NCI-H1092 treated with DMSO at 0.1 percent for 48 hours (cell line): ENCODE measurements at places on chromosomes 3 and 15.

- DNase-seq, result no peak
Measured at GRCh38 chr3:125317761-125318160, 57.4 kb downstream of the ZNF148 start.

GRCh38 chr3:30871720-30872119 is 22.7 kb downstream of the GADL1 start:
- no peak for DNase-seq

DNA sequence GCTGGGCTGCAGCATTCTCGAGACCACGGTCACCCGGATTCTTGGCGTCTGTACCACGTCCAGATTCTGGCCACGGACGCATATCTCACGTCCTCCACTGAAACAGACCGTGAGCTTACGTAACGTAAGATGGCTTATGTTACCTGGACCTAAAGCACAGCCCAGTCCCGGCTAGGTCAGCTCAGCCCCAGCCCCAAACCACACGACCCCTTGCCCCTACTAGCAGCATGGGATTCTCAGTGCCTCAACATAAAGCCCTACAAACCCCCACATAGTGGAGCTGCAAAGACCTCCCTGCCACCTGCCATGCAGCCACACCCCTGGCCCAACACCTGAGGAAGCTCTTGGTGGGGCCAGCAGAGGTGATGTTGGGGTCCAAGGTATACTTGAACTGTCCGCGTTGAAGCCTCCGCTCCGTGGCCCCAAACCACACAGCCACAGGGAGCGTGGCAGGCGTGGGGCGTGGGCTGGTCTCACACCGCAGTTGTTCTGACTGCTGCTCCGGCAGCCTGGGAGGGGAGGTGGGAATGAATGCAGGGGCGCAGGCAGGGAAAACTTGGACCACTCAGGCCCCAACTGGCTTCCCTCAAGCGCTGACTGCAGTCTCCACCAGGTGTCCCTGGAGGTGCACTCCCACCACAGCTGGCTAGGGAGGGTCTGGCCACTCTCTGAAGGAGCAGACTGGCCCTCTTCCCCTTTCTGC is 14.5 kb downstream of the PLXNB1 start:
- no peak for DNase-seq

- no peak for DNase-seq
Measured at GRCh38 chr3:15310491-15311370, 21.7 kb downstream of the SH3BP5 start.

DNA sequence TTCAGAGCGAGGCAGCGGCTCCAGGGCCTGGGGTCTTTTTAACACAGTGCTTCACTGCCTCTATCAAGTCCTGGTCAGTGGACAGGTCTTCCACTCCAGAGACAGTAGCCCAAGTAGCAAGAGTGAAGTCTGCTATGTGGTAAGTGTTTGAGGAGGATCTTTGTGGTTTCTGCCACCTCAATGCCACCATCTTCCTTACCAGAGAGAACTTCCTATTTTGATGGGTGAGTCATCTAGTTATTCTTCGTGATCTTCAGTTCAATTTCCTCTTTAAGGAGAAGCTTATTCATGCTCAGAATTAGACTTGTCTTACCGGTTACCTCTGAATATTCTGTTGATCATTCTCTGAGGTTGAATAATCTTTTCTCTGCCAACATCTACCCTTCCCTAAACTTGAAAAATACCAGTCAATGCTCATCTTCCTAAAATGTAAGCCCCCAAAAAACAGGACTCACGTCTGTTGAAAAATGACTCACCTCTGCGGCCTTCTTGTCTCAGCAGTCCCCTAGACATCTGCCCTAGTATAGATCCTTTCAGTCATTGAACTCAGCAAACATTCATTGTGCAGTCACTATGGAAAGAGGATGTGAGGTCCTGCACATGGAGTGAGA is 32.2 kb upstream of the BCL6 start:
- no peak for DNase-seq

GRCh38 chr3:190070622-190071347 is 49.9 kb downstream of the P3H2 start:
- no peak for DNase-seq

GRCh38 chr3:30550246-30550645 is 56.2 kb upstream of the TGFBR2 start:
- no peak for DNase-seq

DNA sequence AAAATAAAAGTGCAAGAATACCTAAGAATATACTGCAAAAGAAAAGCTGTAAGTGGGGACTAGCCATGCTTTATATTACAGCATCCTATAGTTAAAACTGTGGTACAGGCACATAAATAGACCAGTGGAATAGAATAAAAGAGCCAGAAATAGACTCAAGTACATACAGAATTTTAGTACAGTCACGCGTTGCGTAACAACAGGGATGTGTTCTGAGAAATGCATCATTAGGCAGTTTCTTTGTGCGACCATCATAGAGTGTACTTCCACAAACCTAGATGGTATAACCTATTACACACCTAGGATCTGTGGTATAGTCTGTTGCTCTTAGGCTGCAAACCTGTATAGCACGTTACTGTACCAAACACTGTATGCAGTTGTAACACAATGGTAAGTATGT is 61.8 kb downstream of the PCCB start:
- no peak for DNase-seq

DNA sequence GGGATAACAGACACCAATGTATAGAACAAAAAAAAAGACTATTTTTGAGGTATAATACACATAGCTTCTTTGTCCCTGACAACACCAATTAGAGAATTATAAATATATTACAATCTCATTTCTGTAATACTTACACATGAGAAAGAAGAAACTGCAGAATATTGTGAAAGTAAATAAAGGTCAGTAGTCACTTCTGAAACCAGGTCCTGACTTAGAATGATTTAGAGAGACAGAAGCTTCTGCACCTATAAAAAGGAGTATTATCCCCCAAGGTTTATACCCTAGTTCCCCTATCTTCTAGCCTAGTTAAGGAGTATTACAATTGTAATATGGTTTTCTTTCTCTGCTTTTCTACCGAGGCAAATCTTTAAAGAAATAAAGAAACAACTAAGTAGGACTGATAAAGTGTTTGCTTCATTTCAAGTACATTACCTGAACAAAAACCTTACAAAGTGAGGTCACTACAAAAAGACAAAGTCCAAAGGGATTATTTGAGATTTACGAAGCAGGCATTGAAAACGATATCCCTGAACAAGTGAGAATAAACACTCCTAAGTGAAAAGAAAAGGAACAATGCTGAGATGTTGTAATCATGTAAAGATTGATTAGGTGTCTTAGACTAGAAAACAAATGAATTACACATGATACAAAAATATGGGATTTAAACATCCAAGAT is 103.0 kb downstream of the GBE1 start:
- DNase-seq, result no peak

GRCh38 chr3:125715651-125716050 is 120.4 kb upstream of the OSBPL11 start:
- DNase-seq, result no peak

GRCh38 chr3:125207949-125208568 is 4.5 kb downstream of the SLC12A8 start:
- no peak for DNase-seq

DNA sequence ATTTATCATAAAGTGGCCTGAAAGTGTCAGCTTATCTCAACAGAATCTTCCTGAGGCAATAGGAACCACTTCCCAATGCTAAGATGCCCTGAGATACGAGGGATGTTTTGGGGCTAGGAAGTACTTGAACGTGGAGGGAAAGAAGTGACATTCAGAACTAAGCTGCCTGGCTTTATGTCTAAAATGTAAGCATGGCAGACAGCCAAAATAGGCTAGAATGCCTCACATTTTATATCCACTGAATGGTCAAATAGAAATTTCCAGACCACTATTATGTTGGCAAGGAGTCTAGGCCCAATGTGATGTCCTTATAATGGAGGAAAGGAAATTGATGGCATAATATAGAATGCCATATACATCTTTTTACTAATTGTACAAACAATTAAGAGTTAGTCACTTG is 154.9 kb downstream of the PEX5L start:
- DNase-seq, result no peak

- DNase-seq, result no peak
Measured at GRCh38 chr15:92011611-92012367, 158.3 kb downstream of the SLCO3A1 start.

GRCh38 chr3:197308591-197308990 is 10.2 kb upstream of the DLG1 start:
- DNase-seq, result no peak

- DNase-seq, result no peak
Measured at GRCh38 chr3:84692261-84692660, 266.5 kb upstream of the CADM2 start.

- no peak for DNase-seq
Measured at GRCh38 chr15:62922514-62922913, 120.0 kb upstream of the TPM1 start.

GRCh38 chr15:86273309-86273708 is 193.6 kb downstream of the AGBL1 start:
- DNase-seq, result no peak

DNA sequence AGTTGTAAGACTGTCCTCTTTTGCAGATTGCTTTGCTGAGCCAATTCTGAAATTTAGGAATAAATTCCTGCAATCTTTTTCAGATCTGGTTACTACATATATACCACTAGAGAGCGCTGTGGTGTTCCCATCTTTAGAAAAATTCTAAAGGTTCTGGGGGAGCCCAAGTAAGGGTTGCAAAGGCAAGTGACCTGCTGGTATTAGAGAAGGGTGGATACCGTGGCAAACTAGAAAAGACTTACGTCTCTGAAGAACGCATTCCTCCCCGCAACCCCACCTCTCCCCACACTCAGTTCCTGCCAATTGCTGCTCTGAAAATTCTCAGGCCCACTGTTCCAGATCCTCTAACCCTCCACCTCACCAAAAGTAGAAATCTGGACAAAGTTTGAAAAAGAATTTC is 48.5 kb downstream of the EFHB start:
- peak; percentile 6 for DNase-seq

- peak; percentile 56 for DNase-seq
Measured at GRCh38 chr15:62360332-62361097, 195.4 kb upstream of the C2CD4B start.

GRCh38 chr3:56960234-56960917 is 100.1 kb upstream of the SPATA12 start:
- no peak for DNase-seq

GRCh38 chr15:31392761-31393401 is 66.2 kb downstream of the KLF13 start:
- DNase-seq, result peak; percentile 13

DNA sequence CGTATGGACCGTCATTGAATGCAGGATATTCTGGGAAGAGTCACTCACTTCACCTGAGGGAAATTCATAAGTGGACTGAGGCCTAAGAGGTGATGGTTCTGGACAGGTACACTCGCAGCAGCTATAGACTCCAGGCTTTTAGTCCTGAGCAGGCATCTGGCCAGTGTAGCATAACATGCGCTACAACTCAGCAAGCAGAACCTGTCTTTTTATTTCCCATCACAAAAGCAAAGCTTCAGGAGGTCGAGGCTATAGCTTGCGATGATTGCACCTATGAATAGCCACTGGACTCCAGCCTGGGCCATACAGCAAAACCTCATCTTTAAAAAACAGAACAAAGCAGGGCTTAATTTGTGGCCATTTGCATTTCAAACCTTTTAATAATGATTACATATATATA is 185.8 kb downstream of the KCNH8 start:
- no peak for DNase-seq

- no peak for DNase-seq
Measured at GRCh38 chr15:25700916-25701315, 162.2 kb downstream of the ATP10A start.

GRCh38 chr3:85576091-85576690 is 617.4 kb downstream of the CADM2 start:
- peak; percentile 70 for DNase-seq

DNA sequence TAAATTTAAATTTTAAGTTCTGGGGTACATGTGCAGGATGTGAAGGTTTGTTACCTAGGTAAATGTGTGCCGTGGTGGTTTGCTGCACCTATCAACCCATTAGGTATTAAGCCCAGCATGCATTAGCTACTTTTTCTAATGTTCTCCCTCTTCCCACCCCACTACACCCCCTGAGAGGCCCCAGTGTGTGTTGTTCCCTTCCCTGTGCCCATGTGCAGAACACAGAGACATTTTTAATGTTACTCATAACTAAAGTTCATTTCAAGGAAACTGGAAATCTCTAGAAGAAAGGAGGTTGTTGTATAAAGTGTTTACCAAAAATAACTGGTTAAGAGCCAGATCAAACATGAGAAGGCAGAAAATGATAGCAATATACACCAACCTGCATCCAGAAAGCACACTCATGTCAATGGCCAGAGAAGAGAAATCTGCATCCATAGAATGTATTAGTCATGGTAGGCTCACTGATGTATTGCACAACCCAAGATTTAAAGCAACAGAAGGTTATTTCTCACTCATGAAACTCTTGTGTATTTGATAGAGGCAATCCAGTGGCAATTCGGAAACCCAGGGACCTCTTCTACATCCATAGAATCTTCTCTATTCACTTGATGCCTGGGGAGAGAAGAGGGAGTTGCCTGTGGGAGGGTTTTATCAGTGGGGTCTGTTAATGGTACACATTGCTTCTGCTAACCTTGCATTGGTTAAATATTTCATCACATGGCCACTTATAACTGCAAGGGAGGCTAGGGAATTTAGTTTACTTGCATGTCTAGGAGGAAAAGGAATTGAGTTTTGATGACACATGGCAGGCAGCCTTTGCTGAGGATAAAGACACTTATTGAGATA is 321.9 kb upstream of the RASGRP1 start:
- DNase-seq, result no peak

- no peak for DNase-seq
Measured at GRCh38 chr15:61025781-61026180, 203.3 kb downstream of the RORA start.

GRCh38 chr15:41401904-41402267 is 410 bp downstream of the NDUFAF1 start:
- DNase-seq, result no peak

GRCh38 chr3:158368271-158368670 is 202.7 kb upstream of the MLF1 start:
- DNase-seq, result no peak

DNA sequence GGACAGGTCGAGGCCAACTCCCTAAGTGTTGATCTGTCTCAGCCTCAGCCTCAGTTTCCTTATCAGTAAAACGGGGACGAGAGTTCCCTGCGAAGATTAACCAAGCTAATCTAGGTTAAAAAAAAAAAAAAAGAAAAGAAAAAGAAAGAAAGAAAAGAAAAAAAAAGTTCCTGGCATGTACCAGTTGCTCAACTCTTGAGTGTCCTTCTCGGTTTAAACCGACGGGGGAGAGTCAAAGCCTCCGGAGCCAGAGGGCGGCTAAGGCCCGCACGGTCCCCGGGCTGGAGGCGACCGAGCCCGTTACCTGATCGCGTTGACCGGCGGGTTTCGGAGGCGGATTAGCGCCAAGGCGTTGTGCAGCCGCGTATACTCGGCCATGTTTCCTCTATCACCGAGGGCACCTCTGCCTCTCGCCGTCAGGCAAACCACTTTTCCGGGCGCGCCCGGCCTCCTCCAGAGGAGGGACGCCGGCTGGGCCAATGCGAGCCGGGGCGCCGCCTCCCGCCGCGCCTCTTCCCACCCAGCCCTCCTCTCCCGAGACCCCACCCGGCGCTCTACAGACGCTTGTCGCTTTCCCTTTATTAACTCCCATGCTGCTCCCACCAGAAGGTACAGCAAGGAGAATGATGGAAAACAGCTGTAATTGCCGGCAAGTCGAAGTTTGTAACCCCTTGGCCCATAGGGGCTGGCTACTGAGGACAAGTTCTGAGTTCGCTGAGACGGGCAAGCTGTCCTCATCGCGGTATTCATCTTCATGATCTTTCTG is at the start of gene EHHADH:
Gene EHHADH (minus strand): TSS at position 405 of the 766 bp plus-strand sequence. CDS start 27 bp downstream, at position 378.
- peak; percentile 78 for DNase-seq

- peak; percentile 94 for DNase-seq
Measured at GRCh38 chr3:169923189-169923588, 11.8 kb downstream of the SAMD7 start.

GRCh38 chr15:34318277-34319079 is 19.1 kb downstream of the SLC12A6 start:
- DNase-seq, result no peak
